BJ (cell line): ENCODE measurements at places on chromosomes 4 and X.

- DNase-seq: no peak
These were observed 135.5 kb downstream of the REPS2 start for GRCh38 chrX:17081968-17082367.

GRCh38 chr4:76194325-76194724 is 19.3 kb downstream of the SCARB2 start:
- peak; percentile 86 for DNase-seq

- no peak for DNase-seq
These were observed 469.5 kb upstream of the FAT1 start for GRCh38 chr4:187193141-187193540.

DNA sequence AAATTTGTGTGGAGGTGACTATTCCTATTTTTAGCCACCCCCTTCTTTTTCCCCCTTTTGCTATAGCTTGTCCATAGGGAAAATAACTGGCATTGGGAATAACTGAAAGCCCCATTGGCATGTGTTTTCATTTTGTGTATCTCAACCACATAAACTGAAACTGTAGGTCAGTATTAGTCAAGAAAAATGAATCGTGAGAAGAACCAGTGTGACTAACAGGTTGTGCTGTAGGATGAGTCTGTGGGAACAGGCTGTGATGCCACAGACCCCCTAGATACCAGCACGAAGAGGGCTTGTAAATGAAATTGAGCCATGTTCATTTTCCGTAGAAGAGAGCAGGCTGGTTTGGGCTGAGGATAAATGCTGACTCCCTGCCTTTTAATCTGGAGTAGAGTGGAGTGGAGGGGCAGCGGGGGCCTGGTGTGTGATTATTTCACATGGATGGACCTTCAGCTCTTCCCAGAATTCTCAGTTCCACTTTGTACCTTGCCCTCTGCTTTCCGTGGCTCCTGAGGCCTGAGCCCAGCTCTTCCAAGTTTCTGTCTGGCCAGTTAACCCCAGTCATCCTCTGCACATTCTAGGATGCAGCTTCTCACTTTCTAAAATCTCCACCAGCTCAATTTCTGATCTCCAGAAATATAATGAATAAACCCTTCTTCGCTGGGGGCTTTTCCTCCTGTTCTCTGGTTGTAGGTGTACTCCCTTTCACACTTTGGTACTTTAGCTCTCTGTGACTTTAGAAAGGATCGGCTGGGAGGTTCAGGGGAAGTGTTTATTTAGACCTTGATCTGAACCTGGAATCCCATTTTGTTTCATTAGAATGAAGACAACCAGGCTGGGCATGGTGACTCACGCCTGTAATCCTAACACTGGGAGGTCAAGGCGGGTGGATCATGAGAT is 37.3 kb downstream of the DCUN1D4 start:
- no peak for DNase-seq

- DNase-seq: no peak
These were observed 127.0 kb upstream of the SH3RF1 start for GRCh38 chr4:169397762-169398161.

DNA sequence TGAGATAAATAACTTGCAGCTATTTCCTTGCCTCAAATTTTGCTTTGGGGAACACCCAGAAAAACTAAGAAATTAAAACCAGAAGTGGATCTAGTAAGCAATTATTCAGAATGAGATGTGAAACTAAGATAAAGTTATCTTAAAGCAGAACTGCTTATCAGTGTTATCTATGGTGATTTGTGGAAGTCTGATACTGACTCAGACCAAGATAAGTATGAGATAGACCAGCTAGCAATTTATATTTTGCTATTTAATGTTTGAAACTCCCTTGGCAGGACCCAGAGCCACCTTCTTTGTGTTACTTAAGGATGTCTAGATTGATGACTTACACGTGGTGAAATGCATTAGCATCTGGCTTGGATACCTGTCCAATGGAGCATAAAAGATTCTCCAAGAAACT is 368.1 kb downstream of the EPHA5 start:
- no peak for DNase-seq
